NCI-H1092 (cell line): ENCODE measurements at places on chromosomes 16 and 17.

- DNase-seq, result no peak
Measured at GRCh38 chr16:85777583-85778310, 21.6 kb downstream of the EMC8 start.

DNA sequence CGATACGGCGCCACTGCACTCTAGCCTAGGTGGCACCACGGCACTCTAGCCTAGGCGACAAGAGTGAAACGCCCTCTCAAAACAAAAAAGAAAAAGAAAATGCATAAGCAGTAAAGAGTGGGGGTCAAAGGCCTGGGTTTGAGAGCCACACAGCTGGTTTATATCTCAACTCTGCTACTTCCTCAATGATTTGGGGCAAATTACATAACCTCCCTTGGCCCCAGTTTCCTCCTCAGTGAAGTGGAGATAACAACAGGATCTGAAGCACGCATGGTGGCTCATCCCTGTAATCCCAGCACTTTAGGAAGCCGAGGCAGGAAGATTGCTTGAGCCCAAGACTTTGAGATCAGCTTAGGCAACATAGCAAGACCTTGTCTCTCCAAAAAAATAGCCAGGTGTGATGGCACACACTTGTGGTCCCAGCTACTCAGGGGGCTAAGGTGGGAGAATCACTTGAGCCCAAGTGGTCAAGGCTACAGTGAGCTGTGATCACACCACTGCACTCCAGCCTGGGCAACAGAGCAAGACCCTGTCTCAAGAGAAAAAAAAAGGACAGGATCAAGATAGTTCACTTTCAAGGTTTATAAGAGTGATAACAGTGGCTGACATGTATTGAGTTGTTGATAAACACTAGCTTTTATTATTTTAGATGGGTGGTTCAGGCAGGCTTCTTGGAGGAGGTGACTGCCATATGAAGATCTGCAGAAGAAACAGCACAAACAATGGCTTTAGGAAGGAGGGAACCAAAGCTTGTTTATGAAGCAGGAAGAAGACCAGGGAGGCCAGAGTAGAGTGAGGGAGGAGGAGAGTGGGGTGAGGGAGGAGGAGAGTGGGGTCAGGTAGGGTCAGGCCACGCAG is 8.5 kb upstream of the COG1 start:
- DNase-seq, result no peak

- no peak for DNase-seq
Measured at GRCh38 chr17:67052720-67053437, 8.5 kb downstream of the CACNG1 start.

- DNase-seq, result no peak
Measured at GRCh38 chr17:50529849-50530248, 2.7 kb upstream of the EPN3 start.

- no peak for DNase-seq
Measured at GRCh38 chr17:29252101-29252791, 5.6 kb downstream of the CRYBA1 start.

DNA sequence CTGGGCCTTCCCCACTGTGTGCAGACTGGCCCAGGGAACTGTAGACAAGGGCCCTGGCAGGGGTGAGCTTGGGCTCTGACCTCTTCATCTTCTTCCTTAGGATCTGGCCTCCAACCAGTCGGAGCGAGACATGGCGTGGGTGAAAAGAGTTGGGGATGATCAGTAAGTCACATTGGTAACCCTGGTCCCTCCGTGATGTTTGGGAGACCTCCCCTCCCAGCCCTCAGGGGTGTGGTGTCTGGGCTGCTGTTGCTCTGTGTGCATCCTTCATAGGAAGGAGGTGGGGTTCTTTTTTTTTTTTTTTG is 5.5 kb downstream of the TBKBP1 start:
- no peak for DNase-seq

GRCh38 chr17:6924208-6924607 is 71.6 kb upstream of the ALOX12 start:
- DNase-seq, result no peak

DNA sequence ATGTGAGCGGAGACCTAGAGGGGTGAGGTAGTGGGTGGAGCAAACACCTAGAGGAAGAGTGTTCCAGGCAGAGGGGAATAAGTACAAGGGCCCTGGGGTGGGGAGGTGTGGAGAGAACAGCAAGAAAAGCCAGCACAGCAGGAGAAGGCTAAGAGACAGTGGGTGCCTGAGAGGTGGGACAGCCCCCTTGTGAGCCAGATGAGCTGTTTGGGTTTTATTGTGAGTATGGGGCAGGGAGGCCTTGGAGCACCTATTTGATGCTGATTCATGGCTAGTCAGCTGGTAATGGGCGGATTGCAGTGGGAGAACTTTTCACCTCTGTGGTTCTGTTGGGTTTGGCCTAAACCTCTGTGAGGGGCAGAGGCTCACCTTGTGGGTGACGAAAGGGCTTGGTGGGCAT is 68.4 kb downstream of the ABCC1 start:
- no peak for DNase-seq

GRCh38 chr16:10536814-10537389 is 43.5 kb downstream of the EMP2 start:
- DNase-seq, result no peak

- no peak for DNase-seq
Measured at GRCh38 chr16:89845417-89845816, 17.1 kb downstream of the SPIRE2 start.

DNA sequence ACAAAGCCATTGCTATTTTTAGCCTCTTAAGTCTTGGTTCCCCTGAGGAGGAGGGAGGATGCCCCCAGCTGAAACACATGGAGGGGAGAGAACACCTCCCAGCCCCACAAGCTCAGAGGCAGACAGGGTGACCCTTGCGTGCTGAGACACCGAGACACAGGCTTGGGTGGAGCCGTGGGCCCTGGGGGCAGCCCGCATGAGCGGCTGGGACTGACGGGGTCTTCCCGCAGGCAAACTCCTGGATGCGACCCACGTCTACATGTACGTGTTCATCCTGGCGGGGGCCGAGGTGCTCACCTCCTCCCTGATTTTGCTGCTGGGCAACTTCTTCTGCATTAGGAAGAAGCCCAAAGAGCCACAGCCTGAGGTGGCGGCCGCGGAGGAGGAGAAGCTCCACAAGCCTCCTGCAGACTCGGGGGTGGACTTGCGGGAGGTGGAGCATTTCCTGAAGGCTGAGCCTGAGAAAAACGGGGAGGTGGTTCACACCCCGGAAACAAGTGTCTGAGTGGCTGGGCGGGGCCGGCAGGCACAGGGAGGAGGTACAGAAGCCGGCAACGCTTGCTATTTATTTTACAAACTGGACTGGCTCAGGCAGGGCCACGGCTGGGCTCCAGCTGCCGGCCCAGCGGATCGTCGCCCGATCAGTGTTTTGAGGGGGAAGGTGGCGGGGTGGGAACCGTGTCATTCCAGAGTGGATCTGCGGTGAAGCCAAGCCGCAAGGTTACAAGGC is 9.8 kb downstream of the SLC16A3 start:
- no peak for DNase-seq

- no peak for DNase-seq
Measured at GRCh38 chr16:48110982-48111381, 44.8 kb downstream of the ABCC12 start.

DNA sequence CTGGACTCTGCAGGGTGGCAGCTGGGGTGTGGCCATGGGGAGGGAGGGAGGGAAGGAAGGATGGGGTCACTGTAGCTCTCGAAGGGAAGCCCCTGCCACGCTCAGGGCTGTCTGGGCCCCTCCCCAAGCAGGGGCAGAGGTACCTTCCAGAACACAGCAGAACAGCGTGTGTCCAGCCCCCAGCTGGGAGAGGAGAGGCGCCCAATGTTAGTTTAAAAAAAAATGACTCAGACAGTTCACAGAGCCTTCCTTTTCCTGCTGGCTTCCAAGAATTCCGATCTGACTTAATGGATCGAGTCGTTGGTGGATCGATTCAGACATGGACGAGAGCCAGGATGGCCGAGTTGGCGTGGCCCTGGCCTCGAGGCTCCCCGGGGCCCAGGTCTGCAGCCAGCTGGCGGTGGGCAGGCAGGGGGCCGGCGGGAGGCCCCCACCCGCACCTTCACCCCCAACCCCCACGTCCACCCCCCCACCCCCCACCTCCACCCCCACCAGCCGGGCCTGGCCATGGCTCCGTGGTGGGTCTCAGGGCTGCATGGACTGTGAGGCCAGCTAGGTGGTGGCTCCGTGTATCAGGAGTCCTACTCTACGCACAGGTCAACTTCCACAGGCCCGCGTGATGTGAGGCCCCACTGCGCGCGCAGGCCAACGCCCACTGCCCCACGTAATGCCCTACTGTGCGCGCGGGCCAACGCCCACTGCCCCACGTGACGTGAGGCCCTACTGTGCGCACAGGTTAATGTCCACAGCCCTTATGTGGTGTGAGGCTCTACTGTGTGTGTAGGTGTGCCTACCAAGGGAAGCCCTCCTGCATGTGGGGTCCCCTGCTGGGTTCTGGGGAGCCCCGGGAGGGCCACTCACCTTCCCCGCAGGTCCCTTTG is 21.8 kb downstream of the CACNA1H start:
- DNase-seq, result no peak

DNA sequence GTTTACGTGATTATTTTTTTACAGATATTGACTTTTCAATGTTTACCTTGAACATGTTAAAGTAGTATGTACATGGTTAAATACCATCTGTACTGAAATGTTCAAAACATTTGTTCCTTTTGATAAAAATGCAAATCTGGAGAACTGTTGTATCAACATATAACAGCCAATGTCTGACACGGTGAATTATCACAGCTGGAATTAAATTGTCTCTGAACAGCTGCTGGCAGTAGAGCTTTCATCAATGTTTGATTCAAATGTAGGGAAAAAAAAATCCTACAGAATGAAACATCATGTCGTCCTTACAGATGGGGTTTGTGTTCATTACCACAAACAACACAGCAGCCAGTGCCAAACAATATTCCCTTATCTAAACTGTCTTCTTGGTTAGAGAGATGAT is 79.9 kb downstream of the TOX3 start:
- no peak for DNase-seq

DNA sequence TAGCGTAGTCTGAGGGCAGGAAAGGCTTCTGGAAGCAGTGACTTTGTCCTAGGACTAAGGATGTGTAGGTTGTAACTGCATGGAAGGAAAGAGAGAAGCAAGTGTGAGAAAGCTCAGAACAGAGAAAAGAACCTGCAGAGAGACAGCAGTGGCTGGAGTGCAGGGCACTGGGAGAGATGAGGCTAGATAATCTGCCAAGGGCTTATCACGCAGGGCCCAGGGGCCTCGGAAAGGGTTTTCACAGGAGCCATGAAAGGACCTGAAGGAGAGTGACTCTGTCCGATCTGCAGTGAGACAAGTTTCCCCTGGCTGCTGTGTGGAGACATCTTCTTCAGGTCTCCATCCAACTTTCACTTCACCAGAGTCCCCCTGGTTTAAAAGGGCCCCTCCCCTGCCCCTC is 7.1 kb upstream of the SRCAP start:
- DNase-seq, result no peak

DNA sequence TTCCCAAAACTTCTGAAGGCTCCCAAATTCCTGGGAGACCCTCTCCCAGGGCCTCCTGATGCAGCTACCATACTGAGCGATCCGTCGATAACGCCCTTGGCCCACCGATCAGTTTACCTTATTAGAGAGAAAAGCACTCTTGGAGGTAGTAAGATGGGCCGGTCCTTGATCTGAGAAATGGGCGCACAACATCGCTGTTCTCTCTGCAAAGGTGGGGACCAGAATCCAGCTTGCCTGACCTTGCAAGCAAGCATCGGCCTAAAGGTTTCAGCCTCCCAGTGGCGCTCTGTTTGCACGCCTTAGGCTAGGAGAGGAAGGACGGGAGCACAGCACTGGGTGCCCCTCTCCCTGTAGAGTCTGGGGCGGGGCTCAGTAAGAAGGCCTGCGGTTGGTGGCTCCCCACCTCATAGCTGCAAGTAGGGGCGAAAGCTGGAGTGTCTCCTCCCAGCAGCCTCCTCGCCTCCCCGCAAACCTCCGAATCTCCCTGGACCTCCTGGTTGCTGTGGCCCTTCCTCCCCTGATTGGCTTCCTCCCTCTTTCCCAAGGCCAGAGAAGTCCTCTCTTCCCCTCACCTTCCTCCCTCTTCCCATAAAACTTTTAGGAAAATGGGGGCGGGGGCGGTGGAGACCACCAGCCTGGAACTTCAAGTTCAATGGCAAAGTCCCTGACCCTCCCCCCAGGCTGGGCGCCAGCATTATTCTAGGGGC is at the start of gene PRAC1:
TSS of gene PRAC1 (minus strand) at position 318 of the 707 bp plus-strand sequence. CDS start at position 192, 126 bp downstream.
- DNase-seq, result no peak

DNA sequence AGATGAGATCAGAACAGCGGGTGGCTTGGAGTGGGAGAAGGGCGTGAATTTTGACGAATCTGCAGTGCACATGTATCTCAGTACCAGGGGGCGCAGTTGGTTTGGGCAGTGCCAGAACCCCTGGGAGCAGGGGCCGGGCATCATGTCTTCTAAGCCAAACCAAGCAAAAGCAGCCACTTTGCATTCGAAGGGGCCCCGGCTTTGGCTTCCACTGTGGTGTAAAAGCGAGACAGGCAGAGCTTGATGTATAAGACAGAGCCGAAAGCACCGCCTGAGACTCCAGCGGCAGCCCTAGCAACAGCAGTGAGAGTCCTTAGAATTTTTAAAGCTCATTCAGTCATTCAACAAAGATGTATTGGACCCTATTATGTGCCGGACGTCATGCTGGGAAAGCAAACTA is 3.8 kb upstream of the XYLT1 start:
- no peak for DNase-seq

DNA sequence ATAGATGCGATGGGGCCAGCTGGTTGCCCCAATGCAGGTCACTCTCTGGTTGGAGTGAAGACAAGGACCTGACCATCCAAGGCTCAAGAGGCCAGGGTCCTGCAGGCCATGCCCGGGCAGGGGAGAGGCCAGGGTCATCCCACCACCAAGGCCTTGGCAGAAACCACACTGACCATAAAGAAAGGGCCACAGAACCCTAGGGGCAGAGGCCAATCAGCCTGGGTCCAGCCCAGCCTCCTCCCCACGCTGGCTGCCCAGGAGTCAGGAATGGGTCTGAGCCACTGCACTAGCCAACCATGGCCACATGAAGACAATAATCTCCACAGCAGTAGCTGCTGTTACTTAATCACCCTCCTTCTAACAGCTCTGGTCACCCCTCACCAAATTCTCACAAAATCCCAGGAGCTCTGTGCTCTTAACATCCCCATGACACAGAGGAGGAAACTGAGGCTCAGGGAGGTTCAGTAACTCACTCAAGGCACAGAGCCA is 10.2 kb upstream of the BCAR1 start:
- no peak for DNase-seq

- no peak for DNase-seq
Measured at GRCh38 chr17:63534816-63535455, 11.8 kb downstream of the KCNH6 start.
